GM23338 (cell line): ENCODE measurements at places on chromosomes 11 and 22.

DNA sequence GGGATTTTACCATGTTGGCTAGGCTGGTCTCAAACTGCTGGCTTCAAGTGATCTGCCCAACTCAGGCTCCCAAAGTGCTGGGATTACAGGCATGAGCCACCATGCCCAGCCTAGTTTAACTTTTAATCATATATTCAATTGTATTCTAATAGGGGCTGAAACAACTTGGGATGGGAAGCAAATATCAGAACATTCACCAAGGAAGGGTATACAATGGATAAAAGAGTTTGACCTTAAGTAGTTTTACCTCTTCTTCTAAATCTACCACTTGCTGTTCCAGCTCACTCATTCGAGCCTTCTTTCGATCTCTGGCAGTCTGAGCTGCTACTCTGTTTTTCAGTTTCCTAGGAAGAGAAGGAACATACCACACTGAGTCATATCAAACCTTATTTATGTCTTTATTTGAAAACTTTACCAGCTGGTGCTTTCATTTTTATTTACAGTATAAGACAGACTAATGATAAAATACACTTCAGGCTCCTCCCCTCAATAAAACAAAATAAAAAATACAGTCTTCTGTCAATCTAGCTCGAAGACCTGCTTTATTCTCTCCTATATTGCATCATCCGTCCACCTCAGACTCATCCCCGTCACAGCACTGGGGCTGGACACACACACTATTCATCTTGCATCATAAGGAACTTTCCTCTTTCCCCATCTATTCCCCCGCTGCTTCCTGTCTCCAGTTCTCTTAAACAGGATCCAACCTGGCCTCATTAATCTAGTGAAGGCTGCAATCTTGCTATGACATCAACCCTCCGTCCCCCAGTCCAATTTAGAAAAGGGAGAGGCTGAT, 1.4 kb downstream of the XBP1 start:
- DNase-seq: peak; percentile 36

- DNase-seq: no peak
Observed at GRCh38 chr11:119525180-119525866, 102.4 kb upstream of the THY1 start.

DNA sequence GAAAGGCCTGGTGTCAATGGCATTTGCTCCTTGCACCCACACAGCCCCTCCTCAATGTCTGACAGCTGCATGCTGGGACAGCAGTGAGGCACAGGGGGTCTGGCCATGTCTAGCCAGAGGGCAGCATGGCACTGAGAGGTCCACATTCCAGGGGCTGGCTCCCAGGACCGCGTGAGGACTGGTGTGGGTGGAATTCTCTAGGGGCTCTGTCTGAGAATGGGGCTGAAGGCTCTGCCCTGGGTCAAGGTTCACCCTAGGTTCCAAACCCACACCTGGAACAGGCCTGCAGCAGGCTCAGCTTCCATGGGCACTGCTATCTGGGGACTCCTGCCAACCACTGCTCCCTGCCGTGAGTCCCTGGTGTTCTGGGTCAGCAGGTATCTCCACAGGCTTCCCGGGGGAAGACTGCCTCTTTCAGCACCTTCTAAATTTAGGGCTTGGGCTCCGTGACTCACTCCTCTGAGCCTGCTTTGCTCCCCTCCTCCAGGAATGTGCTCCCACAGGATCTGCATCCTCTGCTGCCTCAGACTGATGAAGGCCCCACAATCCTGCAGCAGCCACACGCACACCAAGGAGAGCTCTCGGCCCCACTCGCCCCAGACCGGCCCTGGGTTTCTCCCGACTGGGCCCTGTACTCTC, 4.2 kb downstream of the STARD10 start:
- no peak for DNase-seq

GRCh38 chr11:64238076-64238475, 2.8 kb upstream of the FKBP2 start:
- DNase-seq: no peak

- DNase-seq: no peak
Observed at GRCh38 chr11:47357985-47358730, 5.7 kb upstream of the MYBPC3 start.

DNA sequence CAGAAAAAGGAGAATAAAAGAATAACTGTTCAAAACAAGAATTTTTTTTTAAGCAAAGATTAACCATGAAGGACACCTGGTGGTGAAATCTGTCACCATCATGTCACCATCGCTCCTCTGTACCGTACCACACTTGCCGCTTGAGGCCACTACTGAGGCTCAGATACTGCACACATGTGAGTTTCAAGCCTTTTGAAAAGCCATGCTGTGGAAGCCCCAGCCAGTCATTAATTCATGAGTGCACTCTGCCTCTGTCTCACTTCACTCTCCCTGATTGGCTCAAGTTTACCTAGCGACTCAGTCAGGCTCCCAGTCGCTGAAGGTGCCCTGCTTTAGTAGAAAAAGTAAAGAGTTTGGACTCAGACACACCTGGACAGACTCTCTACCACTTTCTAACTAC, 6.6 kb upstream of the MS4A12 start:
- DNase-seq: peak; percentile 73

- DNase-seq: no peak
Observed at GRCh38 chr22:44891791-44892190, 118.0 kb downstream of the PHF21B start.
